ENCODE measurements at places on chromosomes 5 and 9.

DNA sequence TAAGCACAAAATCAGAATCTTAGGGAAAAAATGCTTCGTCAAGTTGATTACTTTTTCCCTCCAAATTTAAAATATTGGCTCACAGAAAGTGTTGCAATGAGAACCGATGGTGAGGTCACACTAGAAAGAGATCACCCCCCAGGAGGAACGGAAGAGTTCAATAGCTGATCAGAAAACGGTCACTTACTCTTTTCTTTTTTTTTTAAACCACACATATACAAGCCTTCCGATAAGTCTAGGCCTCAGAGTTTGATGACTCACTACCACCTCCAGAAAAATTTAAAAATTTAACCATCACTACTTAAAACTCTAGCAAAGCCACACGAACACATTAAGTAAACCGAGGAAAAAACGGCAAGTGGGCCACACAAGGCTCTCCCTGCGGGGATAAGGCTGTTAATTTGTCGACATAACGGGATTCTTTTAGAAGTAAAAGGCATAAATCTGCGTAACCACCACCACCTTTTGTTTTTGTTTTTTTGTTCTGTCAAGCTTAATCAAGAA, 1.2 kb downstream of the SURF4 start:
- no peak for DNase-seq

DNA sequence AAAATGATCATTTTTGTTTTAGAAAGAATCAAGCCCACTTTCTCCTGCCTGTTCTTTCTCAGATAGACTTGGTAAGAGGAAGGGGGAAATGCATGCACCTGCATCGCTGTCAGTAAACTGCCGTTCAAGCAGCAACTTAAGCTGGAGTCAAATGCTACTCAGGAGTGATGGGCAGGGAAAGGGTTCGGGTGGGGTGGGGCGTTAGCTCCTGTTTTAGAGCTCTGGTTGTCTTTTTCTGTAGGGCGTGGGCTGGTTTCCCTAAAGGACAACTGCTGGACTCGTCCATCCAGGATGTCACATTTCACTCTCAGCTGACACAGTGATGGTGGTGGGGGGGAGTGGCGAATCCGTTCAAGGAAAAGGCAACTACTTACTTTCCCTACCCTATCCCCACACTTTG, 75.0 kb downstream of the NDFIP1 start:
- no peak for DNase-seq

- DNase-seq, result no peak
Measured at GRCh38 chr5:150253416-150254208, 36.0 kb downstream of the CAMK2A start.

- DNase-seq, result no peak
Measured at GRCh38 chr5:79577693-79578092, 34.5 kb upstream of the TENT2 start.

DNA sequence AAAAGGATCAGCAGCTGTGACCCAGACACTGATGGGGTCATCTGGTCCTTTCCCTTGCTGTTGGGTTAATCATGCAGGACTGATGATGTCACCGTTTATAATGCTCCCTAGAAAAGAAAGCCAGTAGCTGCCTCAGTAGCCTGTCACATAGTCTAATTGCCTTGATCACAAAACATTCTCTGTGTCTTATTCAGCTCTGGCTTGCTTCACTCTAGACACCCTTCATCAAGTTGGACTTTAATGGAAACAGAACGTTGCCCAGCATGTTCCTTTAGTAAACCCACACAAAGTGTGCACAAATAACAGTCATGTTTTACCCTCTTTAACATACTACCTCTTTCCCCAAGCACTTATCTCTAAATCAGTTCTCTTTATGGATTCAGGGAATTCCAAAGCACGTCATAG, 170.8 kb downstream of the SGCD start:
- DNase-seq, result no peak

GRCh38 chr9:34869390-34869789, 88.7 kb upstream of the PHF24 start:
- peak; percentile 26 for DNase-seq

- DNase-seq, result no peak
Measured at GRCh38 chr9:21286659-21287058, 18.5 kb downstream of the IFNA5 start.

DNA sequence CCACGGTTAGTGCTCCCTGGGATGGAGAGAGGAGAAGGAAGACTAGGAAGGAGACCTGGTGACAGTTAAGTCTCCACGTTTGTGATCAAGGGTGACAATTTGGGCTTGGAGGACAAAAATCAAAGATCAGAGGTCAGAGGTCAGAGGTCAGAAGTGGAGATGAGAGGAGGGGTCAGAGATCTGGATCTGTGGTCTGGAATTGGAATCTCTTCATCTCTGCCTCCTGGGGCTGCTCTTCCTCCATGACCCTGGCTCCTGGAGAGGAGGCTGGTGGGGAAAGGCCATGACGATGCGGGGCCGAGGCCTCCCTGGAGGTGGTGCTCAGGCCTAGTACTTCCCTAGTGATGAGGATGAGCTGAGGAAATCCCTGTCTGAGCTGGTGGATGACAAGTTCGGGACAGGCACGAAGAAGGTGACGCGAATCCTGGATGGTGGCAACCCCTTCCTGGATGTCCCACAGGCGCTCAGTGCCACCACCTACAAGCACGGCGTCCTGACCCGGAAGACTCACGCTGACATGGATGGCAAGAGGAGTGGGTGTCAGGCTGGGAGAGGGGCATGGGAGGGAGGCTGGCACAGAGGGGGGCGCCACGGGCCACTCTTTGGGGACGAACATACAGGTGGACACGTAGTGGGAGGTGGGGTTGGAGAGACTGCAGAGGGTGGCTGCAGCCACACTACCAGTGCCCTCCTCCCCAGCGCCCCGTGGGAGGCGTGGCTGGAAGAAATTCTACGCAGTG, 41.0 kb downstream of the PSD2 start:
- no peak for DNase-seq

- DNase-seq, result no peak
Measured at GRCh38 chr5:97670447-97670846, 487.4 kb upstream of the RIOK2 start.

GRCh38 chr5:154111214-154111613, 72.4 kb downstream of the MFAP3 start:
- DNase-seq, result no peak

DNA sequence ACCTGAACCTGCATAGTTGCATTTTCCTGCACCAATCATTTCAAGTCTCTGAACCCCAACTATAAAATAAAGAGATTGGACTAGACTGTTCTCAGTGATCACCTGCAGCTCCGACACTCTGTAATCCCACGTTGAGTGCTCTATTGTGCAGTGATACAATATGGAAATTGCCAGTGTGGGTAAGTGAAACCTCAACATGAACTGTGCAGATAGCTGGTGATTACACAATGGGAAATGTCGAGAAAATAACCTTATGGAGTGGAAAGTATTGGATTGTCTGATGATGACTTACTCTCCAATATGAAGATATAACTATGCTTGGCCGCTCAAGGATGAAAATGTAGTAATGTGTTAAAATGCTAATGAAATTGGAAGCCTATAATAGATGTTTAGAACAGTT, 293.1 kb upstream of the BRINP1 start:
- no peak for DNase-seq

DNA sequence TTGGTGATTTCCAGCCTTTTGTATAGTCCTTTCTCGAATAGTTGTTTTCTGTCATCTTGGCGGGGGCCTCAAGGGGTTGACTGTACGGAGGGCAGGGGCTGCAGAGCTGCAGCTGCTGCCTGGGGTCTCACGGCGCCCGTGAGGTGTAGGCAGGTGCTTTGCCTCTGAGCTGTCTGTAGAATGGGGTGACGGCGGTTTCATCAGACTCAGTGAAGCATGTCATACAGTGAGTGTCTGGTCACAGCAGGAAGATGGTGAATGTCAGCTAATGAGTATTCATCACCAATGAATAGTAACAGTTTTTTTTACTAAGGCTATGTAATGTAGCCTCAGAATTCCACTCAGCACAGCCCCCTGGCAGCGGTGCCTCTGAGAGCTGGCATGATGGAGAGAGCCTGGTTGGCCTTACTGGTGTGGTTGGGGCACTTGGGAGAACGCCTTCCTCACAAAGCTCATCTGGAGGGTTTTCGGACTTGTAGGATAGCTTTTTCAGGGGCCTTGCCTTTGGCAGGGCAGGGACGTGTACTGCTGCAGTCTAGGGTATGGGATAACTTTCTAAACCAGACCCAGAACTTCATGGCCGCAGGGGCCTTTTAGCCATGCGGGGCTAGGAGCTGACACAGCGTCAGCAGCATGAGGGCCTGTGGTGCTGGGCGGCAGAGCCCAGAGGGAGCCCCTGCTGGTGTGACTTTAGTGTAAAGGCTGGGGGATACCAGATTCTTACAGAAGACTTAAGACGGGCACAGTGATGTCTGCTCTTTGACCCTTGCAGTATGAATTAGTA, 15.0 kb downstream of the TENT4A start:
- DNase-seq, result no peak

DNA sequence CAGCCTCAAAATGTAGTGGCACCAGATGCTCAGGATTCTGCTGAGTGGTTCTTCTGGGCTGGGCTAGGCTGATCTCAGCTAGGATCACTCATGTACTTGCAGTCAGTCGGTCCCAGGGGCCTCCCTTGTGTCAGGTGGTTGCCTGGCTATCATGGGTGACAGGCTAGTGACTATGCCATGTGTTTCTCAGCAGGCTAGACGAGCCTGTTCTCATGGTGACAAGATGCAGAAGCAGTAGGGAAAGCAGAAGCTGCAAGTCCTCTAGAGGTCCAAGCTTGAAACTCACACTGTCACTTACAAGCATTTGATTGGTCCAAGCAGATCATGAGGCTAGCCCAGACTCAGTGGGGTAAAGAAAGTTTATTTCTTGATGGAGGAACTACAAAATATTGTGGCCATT, 15.2 kb upstream of the KCNMB1 start:
- DNase-seq, result no peak

- DNase-seq, result no peak
Measured at GRCh38 chr5:94312298-94312697, 306.1 kb downstream of the KIAA0825 start.

GRCh38 chr5:1792842-1793266, 6.8 kb downstream of the MRPL36 start:
- peak; percentile 87 for DNase-seq

GRCh38 chr5:132387640-132388117, 18.2 kb downstream of the SLC22A5 start:
- DNase-seq, result peak; percentile 96

- no peak for DNase-seq
Measured at GRCh38 chr5:178624631-178625546, 2.0 kb downstream of the CLK4 start.

DNA sequence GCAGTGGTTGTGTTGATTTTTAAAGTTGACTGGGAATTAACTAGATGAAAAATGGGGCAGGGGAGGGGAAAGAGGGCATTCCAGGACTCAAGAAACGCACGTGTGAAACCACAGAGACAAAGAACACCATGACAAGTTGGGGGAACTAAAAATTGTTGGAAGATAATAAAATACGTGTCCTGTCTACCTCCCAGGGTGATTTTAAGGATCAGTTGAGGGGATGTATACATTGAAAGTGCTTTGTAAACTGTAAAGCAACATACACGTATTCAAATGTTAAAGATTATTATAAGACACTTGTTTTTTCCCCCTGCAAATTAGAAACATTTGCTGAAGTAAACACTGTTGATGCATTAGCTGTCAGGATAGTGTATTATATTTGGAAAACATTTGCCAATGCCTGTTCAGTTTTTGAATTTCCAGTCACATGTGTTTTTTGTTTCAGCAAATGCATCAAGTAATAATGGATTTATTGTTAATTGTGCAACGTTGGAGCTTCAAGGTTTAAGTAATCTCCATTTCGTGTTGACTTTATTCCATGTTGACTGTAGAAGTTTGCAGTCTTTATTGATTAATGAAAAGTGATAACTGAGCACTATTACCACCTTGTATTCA, 412.7 kb downstream of the ACTL7B start:
- DNase-seq, result peak; percentile 53

- no peak for DNase-seq
Measured at GRCh38 chr5:68746220-68746619, 347.6 kb upstream of the SLC30A5 start.

DNA sequence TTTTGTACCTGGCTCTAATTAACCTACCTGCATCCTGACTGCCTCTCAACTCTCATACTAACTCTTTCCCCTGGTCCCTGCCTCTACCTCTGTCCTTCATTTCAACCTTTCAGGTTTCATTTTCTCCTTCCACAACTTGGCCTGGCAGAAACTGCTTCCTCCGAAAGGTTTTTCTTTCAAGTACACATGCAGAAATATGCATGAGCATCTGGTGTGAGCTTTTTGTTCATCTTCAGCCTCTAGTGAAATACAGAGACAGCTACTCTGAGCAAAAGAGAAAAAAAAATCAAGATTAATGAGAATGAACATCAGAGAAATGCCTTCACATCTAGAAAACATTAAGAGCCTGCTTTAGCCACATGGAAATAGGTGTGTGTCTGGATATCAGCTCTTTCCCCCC, 297.9 kb upstream of the PCSK5 start:
- no peak for DNase-seq

GRCh38 chr5:43305948-43306565, 7.2 kb downstream of the HMGCS1 start:
- peak; percentile 57 for DNase-seq

DNA sequence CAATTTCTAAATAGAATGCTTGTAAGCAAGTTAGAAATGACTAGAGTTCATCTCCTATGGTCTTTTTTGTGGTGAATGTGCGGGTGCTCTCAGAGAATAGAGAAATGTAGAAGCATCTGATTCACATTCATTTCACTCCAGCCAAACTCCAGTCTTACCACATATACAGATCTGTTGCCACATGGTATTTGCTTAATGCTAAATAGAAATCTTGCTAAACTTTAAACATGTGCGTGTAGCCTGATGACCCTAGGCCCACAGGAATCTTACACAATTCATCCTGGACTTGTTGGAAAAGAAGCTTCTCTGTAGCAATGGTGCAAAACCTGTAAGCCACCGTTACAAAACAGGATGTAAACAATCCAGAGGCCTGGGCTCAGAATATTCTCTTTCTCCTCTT, 135.2 kb downstream of the PCSK1 start:
- DNase-seq, result no peak

DNA sequence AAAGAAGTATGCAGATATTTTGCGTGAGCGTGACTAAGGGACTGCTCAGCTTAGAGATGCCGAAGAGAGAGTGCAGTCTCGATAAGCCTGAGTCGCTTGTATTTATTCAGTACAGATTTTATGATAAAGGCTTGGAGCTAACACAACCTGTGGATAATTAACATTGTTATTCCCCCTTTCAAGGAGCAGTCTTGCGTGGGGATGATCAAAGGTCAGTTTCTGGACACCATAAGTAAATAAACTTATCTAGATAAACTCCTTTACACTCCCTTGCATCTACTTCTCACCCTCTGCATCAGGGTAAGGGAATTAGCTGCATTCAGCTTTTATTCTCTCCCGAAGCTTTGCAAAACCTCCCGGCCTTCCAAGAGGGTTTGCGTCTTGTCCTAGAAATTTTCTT, 357.8 kb upstream of the ST8SIA4 start:
- DNase-seq, result no peak
